ENCODE measurements at places on chromosomes 11 and 22.

GRCh38 chr11:27040302-27041115 lies at the start of gene BBOX1:
BBOX1 (plus strand) TSS chr11:27040815; CDS start chr11:27055431, 14,616 bp downstream.
- peak; percentile 15 for DNase-seq

DNA sequence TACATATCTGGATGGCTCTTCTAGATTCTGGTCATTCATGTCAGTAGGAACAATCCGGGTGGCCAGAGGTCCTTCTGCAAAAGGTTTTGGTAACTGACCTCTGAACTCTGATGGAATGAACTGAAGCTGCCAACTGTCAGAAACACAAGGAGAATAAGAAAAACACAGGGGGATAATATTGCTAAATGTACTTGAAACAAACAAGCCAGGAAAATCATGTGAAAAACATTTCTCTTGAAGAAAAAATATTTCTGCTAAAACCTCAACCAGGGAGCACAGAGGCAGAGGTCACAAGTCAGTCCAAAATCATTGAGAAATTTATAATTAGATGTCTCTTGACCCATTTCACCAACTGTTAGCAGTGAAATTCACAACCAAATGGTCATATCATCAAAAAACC lies 35.2 kb downstream of the ALG9 start:
- DNase-seq = no peak

DNA sequence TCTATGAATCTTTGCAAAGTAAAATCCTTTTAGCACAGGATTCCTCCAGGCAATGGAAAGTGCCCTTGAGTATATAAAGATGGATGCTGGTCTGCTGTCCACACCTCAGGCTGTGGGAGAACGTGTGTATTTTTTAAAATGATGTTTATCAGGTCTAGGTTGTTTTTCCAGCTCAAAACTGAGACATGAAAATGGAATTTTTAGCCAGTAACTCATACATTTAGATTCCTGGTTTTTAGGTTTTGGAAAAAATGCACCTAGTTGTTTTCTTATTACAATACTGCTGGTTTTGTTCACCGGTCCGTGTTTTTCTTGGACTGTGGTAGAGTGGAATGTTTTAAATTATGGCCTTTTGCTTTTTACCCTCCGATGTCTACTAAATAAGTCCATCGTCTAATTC lies 554.7 kb downstream of the SOX6 start:
- DNase-seq = no peak

GRCh38 chr22:44627521-44628139 lies 74.4 kb upstream of the PRR5 start:
- no peak for DNase-seq

DNA sequence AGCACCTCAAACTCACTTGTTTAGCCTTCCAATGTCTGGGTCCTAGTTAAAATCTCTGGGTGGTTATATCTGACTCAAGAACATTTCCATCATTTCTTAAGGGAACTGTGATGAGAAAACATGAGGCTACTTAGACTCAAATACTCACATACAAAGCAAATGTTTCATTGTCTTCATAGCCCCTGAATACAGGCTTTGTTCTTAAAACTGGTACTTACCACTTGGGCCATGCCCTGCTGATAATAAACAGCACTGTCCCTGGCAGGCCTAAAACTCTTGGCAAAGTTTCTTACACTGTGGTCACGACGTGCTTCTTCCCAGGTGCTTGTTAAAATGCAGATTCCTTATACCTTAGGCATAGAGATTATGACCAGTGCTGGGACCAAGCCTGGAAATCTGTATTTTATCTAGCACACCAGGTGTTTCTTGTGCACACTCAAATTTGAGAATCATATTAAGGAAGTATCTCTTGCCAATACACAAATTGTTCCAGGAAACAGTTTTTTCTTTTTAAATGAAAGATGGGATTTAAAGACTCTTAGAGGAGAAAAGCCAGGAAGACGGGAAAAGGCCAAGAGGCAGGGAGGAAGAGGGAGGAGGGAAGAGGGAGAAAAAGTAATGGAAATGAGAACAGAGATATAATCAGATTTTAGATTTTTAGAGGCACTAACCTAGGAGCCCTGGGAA lies 287.9 kb upstream of the MPPED2 start:
- no peak for DNase-seq

DNA sequence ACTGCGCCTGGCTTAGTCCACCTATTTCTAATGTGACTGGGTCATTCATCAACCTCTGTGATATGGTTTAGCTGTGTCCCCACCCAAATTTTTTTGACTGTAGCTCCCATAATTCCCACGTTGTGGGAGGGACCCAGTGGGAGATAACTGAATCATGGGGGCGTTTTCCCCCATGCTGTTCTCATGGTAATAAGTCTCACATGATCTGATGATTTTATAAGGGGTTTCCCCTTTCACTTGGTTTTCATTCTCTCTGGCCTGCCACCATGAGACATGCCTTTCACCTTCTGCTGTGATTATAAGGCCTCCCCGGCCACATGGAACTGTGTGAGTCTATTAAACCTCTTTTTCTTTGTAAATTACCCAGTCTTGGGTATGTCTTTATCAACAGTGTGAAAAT lies 8.7 kb downstream of the CENATAC start:
- DNase-seq = no peak

DNA sequence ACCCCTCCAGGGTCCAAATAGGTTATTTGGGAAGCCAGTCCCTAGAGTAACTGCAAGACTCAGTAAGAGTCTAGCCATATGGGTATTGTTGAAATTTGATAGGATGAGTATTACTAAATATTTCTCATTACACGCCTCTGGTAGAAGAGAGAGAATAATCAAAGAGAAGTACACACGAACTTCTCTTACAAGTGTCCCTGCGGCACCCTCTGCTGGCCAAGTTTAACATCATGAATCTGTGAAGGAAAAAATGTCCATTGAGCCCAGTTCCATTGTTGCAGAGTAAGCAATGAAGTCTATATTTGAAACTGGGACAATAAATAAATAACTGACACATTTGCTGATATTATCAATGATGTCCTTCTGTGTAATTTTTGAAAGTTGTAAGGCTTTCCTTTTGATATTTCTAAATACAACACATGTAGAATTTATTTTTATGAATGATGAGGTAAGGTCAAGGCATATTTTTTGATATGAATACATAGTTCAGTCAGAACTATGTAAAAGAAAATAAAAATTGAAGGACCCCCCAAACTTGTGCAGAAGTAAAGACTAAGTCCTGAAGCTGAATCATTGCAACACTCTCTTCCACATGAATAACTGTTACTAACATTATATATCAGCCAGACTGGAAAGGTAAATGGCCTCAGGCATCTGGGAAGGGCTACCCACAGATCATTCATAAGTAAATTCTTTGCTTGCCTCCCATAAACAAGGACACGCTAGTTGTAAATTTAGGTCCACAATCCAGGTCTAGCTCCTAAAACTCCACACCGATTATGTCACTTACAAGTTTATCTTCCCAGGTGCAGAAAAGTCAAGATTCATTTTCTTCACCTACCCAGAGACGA lies 10.0 kb downstream of the OR51L1 start:
- peak; percentile 20 for DNase-seq

- no peak for DNase-seq
Observed at GRCh38 chr11:112637076-112637475, 324.1 kb upstream of the NCAM1 start.

DNA sequence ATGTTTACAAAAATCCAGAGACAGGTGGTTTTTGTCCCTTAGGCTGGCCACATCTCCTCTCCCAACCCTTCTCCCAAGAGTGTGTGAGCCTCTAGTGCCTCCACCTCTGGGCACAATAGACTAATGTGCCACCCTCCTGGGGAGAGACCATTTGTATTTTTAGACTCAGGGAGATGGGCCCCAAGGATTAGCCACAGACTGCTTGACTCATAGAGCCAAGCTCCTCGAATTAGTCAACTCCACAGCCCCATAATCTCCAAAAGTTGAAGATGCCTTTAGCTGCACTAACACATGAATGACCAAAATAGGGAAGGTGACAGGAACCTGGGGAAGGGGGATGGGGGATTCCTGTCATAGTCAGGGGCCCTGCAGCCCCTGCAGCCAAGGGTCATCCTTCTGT lies 53.0 kb upstream of the LRRC32 start:
- no peak for DNase-seq

DNA sequence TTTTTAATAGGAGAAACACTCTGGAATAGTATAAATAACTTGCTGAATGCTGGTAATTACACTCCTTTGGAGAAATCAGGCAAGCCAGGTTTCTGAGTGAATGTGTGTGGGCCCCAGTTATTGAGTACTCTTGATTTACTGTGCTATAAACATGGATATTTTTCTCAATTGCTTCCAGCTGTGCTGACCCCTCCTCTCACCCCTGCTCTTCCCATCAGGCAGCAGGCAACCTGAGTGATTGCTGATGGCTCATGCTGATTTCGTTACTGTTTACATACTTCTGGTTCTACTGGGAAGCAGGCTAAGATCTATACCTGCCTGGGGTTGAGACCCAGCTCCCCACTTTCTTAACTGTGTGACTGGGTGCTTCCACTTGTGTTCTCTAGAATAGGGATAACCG lies 68.5 kb downstream of the DHCR7 start:
- DNase-seq = no peak

- no peak for DNase-seq
Observed at GRCh38 chr11:11167806-11168205, 185.2 kb downstream of the CSNK2A3 start.

- DNase-seq = no peak
Observed at GRCh38 chr22:43113526-43114251, 3.1 kb downstream of the BIK start.

GRCh38 chr11:42329929-42330565 lies 870.6 kb upstream of the LRRC4C start:
- DNase-seq = no peak

- DNase-seq = no peak
Observed at GRCh38 chr22:30234786-30235470, 11.6 kb downstream of the LIF start.

DNA sequence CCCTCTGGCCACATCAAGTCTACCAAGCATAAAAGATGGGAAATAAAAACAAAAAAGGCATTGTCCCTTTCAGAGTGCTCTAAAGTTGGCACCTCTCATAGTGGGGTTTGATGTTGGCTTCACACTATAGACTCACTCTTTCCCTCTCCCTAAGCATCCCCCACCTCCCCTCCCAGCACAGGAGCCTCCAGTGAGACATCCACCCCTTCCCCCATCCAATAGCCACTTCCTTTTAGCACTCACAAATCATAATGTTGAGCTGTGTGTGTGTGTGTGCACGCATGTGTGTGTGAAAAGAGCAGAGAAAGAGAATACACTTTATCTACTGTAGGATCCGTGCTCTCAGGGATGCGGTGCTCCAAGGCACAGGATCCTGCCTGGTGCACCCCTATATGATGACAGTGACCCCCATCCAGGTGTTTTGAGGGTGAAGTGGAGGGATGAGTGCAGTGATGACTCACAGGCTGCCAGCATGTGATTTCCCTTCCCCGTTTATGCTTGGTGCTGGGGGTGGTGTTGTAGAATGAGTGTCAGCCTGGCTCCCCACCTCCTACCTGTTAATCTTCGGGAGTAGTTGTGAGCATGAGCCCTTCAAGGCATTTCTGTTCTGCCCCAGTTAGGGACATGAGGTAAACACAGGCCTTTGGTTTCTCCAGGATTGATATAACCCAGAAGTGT lies 235.2 kb upstream of the B3GAT1 start:
- no peak for DNase-seq

GRCh38 chr22:44229809-44230208 lies 49.1 kb downstream of the PARVG start:
- DNase-seq = no peak

GRCh38 chr11:1337647-1338007 lies 28.2 kb upstream of the TOLLIP start:
- no peak for DNase-seq

DNA sequence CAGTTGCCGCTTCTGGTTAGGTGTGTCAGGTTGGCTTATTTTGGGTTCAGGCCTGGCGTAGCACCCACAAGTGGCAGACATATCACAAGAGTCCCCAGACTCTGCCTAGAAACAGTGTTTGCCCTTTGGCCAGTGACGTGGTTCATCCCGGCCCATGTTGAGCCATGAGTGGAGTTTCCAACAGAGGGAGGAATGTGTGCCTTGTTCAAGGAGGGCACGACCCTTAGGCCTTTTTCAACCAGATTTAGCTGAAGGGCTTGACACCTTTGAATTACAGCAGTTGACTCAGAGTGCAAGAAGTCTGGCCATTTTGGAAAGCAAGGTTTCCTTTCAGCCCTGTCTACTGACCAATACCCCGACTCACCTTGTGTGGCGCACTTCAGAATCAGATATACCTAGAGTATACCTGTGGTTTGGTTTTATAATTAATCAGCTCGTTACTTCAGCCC lies 15.1 kb upstream of the AIFM3 start:
- DNase-seq = no peak

DNA sequence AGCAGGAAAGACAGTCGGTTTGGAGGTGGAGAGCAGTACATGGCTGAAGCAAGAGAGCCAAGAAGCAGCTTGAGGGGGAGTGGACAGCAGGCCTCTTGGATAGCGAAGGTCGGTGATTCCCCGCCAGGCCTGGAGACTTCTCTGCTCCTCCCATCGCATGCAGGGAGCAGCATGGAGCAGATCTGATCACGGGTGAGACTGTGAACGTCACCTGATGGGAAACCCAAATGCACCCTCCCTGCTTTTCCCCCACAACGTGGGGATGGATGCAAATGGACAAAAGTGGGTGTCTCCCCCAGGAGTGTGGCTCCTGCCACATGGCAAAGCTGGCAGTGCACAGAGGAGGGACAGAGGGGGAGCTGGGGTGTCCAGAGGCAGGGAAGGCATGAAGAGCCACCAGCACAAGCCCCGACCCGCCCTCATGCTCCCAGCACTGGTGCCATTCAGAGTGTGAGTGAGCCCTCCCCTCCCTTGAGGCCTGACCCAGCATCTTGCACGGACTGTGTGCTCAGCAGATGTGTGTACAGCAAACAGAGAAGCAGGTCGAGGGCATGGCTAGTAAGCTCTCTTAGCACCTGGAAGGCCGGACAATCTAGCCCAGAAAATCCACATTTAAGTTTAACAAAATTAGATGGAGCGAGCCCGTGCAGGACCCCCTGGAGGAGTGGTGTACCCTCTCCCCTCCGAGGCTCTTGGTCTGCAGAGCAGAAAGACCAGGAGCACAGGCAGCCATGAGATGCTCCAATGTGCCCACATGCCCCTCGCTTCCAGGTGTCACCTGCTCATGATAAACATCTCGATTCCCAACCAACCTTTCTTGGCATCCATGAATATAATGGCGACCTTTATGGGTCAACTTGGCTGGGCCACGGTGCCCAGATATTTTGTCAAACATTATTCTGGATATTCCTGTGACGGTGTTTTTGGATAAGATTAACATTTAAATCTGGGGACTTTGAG lies 661.7 kb downstream of the TBC1D22A start:
- DNase-seq = no peak

All from NCI-H187 (cell line).